ENCODE measurements at places on chromosomes 4 and X.
A peak's percentile ranks its signal among the peaks of the same experiment; 100 is the strongest.

DNA sequence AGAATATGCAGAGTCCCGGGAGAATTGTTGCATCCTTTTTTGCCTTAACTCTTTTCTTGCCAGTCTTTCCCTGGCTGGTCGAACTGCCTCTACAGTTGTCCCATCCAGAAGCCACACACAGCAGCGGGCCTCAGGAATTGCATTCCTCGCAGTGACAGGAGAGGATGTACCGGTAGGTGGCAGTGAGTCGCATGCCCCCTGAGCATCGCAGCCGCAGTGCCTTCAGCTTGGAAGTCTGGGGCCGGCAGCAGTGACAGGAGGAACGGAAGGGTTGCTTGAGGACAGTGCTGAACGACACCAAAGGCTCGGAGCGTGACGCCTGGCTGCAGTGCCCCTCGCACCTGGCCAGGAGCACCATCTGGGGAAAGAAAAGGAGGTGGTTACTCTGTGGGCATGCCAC lies 23.5 kb downstream of the NDP start:
- no peak for DNase-seq

DNA sequence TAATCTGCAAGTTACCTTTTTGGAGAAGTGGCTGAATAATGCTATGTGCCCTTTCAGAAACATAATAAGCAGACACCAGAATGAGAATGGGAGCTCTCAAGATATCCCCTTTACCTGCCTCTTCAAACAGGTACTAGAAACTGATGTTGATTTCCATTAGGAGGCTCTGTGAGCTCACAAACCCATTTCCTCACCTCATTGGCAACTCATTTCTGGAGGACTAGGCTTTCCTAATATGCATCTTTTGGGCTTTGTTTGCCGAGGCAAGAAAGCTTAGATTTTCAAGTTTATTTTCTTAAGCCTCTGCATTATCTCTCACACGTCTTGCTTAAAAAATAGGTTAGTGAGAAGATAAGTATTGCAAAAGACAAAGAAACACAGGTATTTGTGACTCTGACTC lies 313.1 kb upstream of the IRS4 start:
- DNase-seq = no peak

GRCh38 chr4:7787681-7788141 lies 151.9 kb downstream of the AFAP1 start:
- no peak for DNase-seq

DNA sequence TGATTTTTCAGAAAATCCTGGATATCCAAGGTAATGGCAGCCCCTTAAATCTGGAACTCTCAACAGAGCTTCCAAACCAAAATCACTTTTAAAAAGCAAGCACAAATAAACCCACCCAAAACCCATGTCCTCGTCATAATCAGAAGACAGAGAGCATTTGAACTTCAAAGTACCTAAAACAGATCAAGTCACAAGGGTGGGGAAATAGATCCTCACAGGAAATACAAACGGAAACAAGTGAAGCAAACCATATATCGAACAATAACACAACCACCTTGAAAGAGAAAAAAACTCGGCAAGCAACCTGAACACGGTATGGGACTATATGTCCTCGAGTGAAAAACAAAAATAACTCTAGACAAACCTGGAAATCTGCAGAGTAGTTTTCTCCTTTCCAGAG lies 15.9 kb upstream of the CCNQ start:
- DNase-seq = no peak

DNA sequence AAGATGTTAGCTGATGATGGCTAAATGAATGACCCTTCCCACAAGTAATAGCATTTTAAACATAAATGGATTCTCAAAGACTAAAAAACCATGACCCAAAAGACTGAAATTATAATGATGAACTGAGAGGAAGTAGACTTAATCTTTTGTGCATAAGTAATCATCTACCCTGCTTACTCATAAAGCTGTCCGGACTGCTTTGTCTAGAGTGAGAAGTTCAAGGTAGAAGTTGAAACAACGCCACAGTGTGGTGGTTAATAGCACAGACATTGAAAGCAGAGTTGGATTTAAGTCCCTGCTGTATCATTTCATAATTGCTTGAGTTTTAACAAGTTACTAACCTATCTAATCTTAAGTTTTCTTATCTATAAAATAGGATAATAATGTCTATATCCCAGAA lies 346.6 kb downstream of the CENPC start:
- no peak for DNase-seq

- DNase-seq = no peak
Measured at GRCh38 chr4:95215991-95216605, 332.7 kb downstream of the UNC5C start.

DNA sequence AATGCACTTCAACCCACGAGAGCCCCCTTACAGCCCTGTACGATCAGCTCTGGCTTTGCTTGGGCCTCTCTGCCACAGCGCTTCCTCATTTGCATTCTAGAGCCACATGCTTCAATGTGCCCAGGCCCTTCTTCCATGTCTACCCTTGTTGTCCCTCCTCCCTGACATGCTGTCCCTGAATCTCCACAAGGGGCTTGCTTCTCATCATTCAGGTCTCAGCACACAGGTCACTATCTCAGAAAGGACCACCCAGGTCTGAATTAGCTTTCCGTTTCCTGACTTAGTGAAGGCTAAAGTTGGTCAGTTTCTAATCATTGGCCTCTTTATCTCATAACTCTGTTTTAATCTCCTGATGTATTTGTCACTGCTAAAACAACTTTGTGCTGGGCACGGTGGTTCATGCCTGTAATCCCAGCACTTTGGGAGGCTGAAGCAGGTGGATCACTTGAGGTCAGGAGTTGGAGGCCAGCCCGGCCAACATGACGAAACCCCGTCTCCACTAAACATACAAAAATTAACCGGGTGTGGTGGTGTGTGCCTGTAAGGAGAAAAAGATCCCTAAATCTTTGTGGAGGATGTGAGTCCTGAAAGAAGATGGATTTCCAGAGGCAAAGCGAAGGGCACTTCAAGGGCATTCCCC lies 17.9 kb upstream of the SLC34A2 start:
- no peak for DNase-seq

DNA sequence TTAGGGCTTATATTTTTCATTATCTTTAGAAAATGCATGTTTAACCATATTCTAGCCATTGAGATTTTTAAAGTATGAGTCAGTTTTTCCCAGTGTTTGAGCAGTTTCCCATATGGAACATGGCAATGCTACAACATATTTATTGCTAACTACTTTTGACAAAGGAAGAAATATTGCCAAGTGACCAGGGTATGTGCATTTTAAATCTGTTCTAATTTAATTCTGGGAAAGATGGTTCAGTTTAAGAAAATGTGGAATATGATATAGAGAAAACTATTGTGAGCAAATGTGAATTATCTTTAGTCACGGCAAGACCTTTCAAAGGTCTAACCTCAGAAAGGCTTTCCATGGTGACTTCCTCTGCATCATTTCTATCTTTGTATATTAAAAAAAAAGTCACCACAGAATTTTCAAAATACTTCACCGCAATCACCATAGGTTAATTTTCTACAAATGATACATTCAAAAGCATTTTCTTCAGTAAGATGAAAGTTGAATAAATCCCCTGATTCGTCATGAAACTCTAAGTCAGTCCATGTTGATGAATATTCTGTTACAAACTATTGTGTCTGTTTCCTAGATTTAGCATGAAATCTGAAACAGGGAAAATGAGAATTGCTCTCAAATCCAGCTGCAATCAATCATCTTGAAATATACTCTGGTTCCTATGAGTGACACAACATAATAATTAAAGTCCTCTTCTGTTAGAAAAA lies 2349.0 kb upstream of the TENM3 start:
- DNase-seq = no peak

GRCh38 chr4:189374176-189374575 lies 566.5 kb upstream of the FRG1 start:
- DNase-seq = no peak

DNA sequence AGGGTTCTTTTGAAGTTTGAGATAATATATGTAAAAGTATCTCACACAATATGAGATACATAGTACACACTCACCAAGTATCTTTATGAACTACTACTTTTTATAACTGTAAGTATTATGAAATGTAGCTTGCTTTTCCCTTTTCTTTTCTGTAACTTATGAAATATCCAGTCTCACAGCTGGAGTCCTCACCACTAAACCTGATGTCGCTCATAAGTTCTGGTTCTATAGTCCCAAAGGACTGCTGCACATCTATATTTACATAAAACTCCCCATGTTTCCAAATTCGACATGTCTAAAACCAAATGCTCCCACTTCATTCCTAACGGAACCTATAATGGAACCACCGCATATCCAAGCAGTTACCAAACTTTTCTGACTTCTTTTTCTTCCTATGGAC lies 186.5 kb upstream of the SLC7A11 start:
- DNase-seq = no peak

DNA sequence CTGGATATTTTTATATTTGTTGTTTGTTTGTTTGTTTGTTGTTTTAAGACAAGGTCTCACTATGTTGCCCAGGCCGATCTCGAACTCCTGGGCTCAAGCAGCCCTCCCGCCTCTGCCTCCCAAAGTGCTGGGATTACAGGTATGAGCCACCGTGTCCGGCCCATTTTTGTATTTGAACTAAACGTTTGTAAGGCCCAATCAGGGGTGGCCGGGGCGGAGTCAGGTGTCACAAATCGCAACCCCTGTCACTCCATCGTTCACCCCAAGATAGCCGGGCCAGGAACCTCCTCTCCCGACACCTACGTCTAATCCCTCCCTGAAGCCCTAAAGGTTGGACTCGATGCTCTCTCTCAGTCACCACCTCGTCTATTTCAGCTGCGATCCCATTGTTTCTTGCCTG lies 722 bp upstream of the EFHC2 start:
- peak; percentile 34 for DNase-seq

DNA sequence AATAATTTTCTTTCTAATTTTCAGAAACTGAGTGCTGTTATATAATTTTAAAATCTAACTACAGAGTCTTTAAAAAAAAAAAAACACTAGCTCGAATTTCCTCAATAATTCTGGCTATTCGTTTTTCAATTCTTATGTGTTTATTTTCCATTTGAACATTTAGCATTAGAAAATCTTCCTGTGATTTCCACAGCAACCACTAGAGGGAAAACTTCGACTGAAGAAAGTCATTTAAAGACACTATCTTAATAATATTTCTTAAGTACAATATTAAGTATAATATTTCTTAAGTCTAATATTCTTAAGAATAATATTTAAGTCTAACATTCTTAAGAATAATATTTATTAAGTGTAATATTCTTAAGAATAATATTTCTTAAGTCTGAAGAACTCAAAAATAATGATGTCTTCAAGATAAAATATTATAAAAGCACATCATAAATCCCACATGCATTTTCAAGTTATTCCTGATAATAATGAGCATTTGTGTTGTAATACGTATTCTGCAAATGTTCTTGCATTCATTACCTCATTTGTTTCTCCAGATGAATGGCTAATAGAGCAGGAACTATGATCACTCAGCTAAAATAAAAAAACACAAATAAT lies 118.4 kb upstream of the WDR17 start:
- no peak for DNase-seq

DNA sequence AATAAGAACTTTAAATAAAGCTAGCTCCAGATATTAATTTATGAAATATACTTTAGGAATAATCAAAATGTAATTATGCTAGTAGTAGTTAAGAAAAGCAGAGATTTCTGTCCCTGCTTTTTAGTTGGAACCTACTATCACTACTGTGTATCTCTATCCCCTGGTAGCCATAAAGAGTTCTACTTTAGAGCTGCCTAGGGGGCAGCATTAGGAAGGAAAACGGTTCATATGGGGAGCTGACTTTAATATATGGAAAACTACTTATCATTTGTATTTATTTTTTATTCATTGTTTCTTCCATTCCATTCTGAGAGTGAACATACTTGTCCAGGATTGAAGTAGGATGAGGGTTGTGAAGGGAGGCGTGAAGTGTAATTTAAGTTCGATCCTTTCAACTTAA lies 40.9 kb downstream of the CPEB2 start:
- DNase-seq = no peak
